NCI-H1694 (cell line): ENCODE measurements at places on chromosomes 16 and 17.

GRCh38 chr17:13601322-13601775 lies 380 bp downstream of the HS3ST3A1 start:
- DNase-seq: no peak

- no peak for DNase-seq
Measured at GRCh38 chr17:34862384-34862783, 98.9 kb downstream of the CCT6B start.

GRCh38 chr17:1941272-1942065 lies 83.7 kb downstream of the RTN4RL1 start:
- no peak for DNase-seq

DNA sequence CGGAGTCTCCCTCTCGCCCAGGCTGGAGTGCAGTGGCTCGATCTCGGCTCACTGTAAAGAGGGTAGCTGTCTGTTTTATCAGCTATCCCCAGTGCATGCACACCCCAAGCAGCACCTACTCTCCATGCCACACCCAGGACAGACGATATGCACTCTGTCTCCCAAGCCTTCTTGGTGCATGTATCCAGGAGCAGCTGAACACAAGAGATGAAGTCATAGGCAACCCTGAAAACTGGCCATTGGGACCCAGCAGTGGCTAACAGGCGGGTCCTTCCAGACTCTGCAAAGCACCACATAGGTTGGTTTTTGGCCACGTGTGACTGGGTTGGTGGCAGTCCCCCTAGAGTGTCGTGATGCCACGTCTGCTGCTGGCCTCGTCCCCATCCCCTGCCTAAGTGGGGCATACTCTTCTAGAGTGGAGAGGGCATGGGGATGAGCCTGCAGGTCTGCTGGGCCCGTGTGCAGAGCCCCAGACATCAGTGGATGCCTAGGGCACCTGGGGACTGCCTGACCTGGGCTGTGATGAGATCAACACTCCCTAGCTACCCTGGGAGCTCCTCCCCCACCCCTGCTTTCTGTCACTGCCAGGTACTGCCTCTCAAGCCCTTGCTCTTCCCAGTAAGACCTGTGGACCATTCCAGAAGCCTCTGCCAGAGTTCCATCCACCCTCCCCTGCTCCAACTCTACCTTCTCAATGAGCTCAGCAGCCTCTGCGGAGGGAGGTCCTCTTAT lies 9.3 kb downstream of the PDE6G start:
- no peak for DNase-seq

GRCh38 chr16:29306943-29307597 lies 99.4 kb downstream of the NPIPB11 start:
- DNase-seq: no peak

- DNase-seq: peak; percentile 72
Measured at GRCh38 chr16:67150833-67151396, at the start of gene B3GNT9. Gene B3GNT9 (minus strand): TSS chr16:67150998. CDS start chr16:67150485, 513 bp downstream.

DNA sequence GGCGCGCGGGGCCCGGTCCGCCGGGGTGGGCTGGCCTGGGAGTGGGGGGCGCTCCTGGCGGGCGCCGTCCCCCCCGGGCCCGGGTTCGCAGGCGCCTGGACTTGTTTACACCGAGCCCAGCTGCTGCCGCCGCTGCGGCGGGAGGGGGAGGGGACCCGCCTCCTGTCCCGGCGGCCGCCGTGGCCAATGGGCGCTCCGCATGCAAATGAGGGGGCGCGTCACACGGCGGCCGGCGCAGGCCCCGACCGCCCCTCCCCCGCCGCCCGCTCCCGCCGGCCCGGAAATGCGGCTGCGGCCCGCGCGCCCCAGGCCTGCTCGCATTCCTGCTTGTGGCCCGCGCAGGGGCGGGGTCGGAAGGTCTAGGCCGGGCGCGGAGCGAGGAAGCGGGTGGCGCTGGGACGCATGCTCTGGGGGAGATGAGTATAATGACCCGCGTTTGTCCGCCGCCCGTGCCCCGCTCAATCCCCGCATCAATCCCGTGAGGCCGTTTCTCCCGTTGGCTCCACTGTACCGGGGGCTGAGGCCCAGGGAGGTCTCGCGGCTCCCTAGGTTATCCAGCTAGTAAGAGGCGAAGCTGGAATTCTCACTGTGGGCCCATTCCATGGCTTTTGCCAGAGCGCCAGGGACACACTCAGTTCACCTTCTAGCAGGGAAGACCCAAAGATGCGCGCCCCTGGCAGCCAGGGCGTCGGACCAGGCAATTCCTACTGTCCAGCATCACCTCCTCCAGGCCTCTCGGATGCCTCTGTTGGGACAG lies at the start of gene YPEL3:
Gene YPEL3, minus strand, starts transcription at position 109 of the 757 bp plus-strand sequence. CDS start 731 bp downstream, outside the sequence.
- DNase-seq: peak; percentile 9

- DNase-seq: no peak
Measured at GRCh38 chr17:45339646-45340605, 23.1 kb upstream of the MAP3K14 start.
